ENCODE measurements at places on chromosomes 11 and 22.

- no peak for DNase-seq
These were observed 42.4 kb downstream of the ZBTB44 start for GRCh38 chr11:130272336-130272735.

DNA sequence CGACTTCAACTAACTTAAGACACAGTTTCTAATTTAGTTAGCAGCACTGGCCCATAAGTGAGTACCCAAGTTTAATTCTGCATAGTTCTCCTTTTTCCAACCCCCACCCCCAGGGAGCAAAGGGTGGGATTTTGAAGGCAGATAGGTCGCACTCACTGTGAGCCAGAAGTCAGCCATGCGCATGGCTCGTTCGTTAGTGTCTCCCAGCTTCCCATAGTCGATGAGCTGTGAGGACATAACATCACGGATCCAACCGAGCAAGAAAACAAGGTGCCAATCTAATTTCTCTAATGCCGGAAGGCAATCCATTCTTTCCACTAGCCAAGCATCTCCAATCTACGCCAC is 577 bp downstream of the MRPL17 start:
- no peak for DNase-seq

- DNase-seq: peak; percentile 18
These were observed 2.0 kb upstream of the KMT5B start for GRCh38 chr11:68215087-68215445.

DNA sequence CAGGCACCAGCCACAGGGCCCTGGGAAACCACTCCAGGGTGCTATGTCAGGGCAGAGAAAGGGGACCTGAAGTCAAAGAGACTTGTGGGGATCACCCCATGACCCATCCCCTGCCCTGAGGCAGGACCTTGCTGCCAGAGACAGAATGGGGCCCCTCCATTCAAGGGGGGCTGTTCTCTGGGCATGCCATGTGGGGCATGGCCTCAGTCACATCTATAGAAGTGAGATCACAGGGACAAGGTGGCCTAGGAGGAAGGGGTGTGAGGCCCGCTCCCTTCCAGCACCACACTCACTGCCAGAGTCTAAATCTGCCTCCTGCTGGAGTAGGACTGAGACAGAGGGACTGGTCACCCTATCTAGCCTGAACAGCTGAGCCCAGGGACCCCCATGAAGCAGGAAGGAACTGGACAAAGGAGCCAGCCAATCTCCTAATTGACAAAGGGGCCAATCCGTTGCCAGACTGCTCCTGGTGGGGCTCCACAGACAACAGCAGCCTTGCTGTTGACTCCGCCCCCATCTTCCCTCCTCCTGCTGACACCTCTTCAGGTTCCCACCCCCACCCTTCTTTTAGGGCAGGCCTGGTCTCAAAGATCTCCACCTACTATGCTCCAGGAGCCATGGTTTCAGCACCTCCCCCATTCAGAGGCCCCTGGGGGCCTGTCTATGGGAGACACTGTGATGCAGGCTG is 26.0 kb downstream of the NEAT1 start:
- no peak for DNase-seq

GRCh38 chr22:25449781-25450317 is 114.6 kb upstream of the GRK3 start:
- no peak for DNase-seq

DNA sequence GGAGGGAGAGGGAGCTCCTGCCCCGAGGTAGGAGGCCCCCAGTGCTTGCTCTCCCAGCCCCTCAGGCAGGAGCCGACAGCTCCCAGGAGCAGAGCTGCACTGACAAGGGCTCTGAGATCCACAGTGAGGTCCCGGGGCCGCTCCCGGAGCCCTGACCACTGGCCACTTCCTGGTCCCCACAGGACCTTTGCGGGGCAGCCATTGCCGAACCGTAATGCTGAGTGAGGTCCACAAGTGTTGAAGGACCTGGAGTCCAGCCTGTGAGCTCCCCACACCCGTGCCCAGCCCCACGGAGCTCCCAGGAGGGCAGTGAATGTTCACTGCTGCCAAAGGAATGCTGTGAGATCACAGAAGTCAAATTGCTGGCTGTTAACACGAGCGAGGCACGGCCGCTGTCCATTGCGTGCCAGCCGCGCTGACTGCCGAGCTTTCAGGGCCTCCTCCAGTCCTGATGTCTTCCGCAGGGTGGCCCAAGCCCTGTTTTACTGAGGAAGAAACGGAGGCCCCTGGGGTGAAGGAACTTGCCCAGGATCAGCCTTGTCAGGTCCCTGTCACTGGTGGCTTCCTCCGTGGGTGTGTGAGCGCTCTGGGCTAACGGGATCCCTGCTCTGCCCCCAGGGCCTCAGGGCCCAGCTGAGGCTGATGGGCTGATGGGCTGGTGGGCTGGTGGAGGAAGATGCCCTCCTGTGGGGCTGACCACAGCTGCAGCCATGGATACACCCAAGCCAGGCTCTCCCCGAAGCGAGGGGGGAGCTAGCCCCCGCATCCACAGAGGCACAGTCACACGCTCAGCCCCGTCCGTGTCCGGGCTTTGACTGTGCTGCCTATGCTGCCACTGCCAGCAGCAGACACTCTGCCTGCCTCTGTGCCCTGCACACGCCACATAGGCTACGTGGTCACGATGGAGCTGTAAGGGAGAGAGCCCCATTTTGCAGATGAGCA is 70.8 kb downstream of the WNT7B start:
- no peak for DNase-seq
